Stimulated activated CD4-positive, alpha-beta T cell treated with anti-CD3 and anti-CD28 coated beads, Interleukin-1b, Interleukin-23, amount 100 ng/mL, for 1 hour (primary cell): ENCODE measurements at places on chromosomes 3 and 15.

DNA sequence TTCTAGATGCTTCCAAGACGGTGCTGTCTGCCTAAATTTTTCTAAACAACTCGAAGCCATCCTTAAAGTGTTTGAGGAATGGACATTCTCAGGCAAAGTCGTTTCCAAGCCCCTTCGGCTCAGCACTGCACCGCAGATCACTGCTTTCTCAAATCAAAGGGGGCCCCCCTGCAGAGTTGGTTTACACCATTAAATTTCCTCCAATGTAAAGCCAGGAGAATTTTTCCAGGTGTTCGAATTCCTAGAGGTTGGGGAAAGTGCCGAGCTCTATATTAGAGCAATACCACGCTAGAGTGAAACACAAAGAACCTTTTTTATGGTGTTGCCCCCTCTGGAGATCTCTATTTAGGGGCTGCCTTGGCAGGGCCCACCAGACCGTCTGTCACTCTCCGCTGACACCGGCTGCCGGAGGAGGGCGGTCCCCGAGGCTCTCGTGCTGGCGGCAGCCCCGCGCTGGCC lies 277.9 kb upstream of the NR2F2 start:
- no peak for DNase-seq

- DNase-seq = no peak
These were observed 718 bp downstream of the BNIP2 start for GRCh38 chr15:59688423-59688781.

- no peak for DNase-seq
These were observed 304.4 kb upstream of the C2CD4B start for GRCh38 chr15:62469478-62469873.

DNA sequence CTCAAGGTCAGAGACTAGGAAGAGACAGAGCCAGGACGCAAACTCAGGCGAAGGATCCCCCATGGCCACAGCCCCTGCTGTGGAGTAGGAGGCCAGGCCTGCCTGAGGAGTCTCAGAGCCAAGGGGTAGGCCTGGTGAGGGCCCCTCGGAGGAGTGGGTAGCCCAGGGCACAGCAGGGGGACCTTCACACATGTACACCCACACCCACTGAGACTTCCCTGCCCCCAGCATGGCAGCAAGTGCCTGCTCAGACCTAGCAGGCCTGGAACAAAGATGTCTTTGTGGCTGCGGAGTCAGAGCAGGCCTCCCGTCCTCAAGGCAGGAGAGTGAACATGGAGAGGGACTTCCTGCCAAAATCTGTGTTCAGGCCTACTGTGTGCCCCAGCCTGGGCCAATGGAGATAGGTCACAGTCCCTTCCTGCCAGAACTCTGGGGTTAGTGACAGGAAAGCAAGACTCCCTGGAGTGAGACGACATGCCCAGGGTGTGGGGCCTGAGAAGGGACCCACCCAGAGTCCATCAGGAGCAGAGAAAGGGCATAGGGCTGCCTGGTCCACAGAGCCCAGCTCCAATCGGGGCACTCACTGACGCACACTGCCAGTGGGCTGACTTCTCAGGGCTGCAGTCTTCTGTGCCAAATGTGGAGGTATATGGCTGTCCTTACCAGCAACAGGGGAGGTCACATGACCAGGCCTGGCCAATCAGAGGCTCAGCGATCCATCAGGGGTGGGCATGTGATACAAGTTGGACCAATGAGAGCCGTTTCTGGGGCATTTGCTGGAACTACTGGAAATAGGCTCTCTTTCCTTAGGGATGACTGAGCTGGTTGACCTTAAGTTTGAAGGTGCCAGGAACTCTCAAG lies 2.3 kb downstream of the GRIP2 start:
- DNase-seq = no peak

- DNase-seq = no peak
These were observed 143.4 kb downstream of the FEZF2 start for GRCh38 chr3:62229908-62230307.

GRCh38 chr3:181726351-181727330 lies 14.9 kb downstream of the SOX2 start:
- DNase-seq = no peak

DNA sequence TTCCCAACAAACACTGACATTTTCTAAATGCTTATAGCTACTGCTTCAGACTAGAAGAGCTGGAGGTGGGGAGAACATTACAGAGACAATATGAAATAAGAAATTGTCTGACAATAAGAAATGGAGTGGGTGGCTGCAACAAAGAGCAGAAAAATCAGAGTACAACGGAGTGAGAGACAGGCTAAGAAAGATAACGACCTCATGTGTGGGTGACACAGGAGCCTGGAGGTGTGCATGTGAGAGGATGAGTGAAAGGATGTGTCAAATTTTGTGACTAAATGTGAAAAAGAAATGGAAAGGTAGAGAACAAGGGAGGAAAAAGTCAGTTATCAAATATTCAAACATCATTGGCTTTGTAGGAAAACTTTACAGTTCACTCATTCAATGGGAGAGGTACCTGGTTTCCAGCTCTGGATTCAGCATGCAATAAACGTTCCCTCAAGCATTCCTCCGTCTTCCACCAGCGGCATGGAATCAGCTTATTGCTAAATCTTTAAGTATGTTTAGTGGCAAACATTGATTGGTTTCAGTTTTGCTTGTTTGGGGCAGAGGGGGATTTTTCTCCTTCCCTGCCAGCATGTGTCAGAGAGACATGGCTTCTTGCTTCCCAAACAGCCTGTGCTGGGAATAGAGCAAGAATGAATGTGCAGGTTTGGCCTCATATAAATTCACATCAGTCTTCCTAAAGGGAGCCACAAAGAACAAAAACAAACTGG lies 103.8 kb upstream of the CHRM5 start:
- no peak for DNase-seq
